Airway epithelial cell (primary cell): ENCODE measurements at places on chromosomes 11 and 22. TPM values are rescaled to one million over a fixed set of nuclear protein-coding genes. Genes with fewer than 3 reads are reported as not detected.

Gene FOLR1
- total RNA-seq = 0.63 TPM in 1 of 2 replicates, not detected in the other

Gene BRD1
- 23.3 and 30.3 TPM in 2 replicates for total RNA-seq

Gene TRIM3
- total RNA-seq = 9.6 and 11.0 TPM in 2 replicates

Gene IGSF9B
- 0.92 and 1.1 TPM in 2 replicates for total RNA-seq

Gene RRAS2
- total RNA-seq = 77.7 and 79.7 TPM in 2 replicates

Gene PLCB3
- 58.8 and 64.0 TPM in 2 replicates for total RNA-seq

Gene INSC
- 0.92 TPM in 1 of 2 replicates, not detected in the other for total RNA-seq

Gene SLC22A25
- not detected in 2 replicates for total RNA-seq

Gene KDM4D
- 1.3 and 1.4 TPM in 2 replicates for total RNA-seq

Gene CHRDL2
- total RNA-seq = not detected in 2 replicates

Gene MN1
- total RNA-seq = 16.8 and 18.3 TPM in 2 replicates

Gene OR10D3
- not detected in 2 replicates for total RNA-seq

Gene TIGD3
- 0.07 TPM in 1 of 2 replicates, not detected in the other for total RNA-seq

Gene CNTF
- total RNA-seq = 0.23 and 0.92 TPM in 2 replicates

Gene C11orf87
- total RNA-seq = 0.09 and 0.14 TPM in 2 replicates

Gene HBB
- not detected in 2 replicates for total RNA-seq

Gene DEAF1
- 24.2 and 27.1 TPM in 2 replicates for total RNA-seq

Gene MUC2
- not detected in 2 replicates for total RNA-seq

Gene TBX1
- total RNA-seq = 21.6 and 34.4 TPM in 2 replicates

Gene FGF19
- total RNA-seq = not detected in 2 replicates

Gene MPPED1
- not detected in 2 replicates for total RNA-seq

Gene MIOX
- total RNA-seq = not detected in 2 replicates

Gene OR51B5
- not detected in 2 replicates for total RNA-seq

Gene ANO9
- 10.5 and 18.0 TPM in 2 replicates for total RNA-seq

Gene CRYBB2
- not detected in 2 replicates for total RNA-seq

Gene MS4A7
- not detected in 2 replicates for total RNA-seq
